ENCODE measurements at places on chromosomes 2 and 18.

DNA sequence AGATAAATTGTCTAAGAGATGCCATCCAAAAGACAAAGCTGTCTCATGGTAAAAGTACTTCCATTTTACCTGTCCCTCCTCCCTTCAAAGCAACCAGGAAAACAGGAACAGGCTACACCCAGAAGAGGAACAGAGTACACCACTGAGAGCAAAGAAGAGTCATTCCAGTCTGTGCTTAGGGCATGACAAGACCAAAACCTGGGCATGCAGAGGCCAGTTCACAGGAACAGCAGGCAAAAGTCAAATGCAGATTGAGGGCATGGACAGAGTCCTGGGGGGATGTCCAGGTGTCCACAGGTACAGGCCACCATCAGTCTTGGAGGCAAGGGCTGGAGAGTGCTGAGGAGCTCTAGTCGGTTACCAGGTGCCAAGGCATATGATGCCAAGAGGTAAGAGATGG, 23.7 kb downstream of the PLEK start:
- no peak for DNase-seq

DNA sequence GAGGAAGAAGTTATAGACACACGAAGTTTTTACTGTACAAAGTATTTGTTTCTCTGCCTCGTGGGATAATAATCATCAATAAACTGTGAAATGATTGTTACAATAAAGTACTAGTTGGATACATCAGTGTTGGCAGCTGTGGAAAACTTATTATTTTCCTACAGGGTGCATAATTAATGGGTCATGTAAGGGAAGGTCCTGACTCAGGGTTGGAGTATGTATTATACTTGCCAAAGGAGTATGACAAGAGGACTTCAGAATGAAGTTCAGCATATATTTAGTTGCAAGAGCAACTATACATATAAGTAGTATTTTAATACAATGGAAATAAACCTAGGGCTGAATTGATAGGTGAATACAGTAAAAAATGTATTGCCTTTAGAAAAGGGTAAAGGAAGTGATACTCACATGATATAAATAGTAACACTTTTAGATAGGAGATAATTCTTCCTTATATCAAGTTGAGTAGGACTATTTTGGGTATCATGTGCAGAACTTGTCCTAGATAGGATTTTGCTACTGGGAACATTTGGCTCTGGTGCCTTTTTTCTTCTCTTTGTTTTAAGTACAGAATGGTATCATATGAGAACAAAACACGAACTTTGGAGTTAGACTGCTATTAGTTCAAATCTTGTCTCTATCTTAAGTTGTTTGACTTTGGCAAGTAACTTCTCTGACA, 79.1 kb downstream of the PLCL1 start:
- DNase-seq: peak; percentile 47

DNA sequence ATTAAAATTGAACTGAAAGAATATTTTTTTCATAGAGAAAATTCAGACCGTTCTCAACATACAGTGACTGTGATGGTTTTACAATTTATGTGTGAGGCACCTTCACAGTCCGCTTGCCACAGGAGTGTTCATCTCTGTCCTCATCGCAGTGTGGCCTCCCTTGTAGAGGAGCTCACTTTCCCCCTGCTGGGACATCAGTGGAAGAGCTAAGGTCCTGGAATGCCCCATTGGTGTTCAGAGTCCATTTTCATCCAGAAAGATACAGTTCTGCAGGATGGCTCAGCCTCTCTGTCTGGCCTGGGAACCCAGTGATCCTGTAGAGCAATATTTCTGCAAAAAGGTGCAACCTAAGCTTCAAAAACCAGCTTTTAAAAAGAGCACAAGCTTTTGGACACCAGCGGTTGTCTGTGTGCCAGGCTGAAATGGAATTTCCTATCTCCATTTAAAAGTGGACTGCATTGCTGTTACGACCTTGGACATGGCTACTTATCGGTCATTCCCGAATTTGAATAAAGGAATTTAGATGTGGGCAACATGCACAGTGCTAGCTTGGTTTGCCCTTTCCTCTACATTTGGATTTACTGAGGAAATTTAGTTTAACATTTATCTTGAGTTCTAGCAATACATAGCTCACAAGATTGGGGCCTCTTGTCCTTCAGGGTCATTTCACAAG, 26.7 kb upstream of the FAM237A start:
- DNase-seq: no peak

- no peak for DNase-seq
These were observed 813.1 kb upstream of the POU3F3 start for GRCh38 chr2:104040771-104041170.

GRCh38 chr2:51413726-51414125, 381.8 kb upstream of the NRXN1 start:
- no peak for DNase-seq

DNA sequence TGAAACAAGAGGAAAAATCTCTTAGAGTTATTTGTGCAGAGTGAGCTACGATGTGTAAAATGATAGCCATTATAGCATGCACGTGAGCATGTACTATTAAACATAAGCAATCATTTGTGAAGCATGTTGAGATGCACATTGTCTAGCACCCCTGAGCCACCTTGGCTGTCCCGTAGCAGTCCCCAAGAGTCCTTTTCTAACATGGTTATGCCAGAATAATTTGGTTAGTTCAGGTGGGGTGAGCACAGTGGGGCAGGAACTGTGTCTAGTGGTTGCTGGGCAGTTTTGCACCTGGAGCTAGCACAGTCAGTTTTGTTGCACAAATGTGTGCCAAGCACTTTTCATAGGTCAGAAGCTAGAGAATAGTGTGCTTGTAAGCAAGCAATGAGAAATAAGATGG, 809.8 kb downstream of the RNF144A start:
- DNase-seq: no peak

- DNase-seq: peak; percentile 75
These were observed 119.1 kb downstream of the BAZ2B start for GRCh38 chr2:159497256-159497655.

DNA sequence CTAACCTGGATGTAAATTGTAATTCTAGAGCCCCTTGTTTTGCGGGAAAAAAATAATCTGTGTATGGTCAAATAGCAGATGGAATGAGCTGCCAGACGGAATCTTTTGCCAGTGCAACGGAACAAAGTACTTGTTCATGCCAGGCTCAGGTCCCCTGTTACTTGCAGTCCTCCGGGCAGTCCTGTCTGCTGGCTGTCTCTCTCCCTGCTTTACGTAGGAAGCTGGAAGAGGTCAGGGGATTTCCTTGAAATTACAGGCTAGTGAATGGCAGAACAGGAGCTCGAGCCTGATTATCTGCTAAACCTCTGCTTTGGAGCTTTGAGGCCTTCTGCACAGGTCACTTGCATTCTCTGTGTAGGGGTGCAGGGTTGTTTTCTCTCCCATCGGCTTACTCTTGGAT, 54.8 kb downstream of the LRRFIP1 start:
- DNase-seq: no peak

GRCh38 chr18:34709750-34710441, at the start of gene DTNA:
Gene DTNA (plus strand): TSS chr18:34710298. CDS start chr18:34755977, 45,679 bp downstream.
- peak; percentile 93 for DNase-seq

DNA sequence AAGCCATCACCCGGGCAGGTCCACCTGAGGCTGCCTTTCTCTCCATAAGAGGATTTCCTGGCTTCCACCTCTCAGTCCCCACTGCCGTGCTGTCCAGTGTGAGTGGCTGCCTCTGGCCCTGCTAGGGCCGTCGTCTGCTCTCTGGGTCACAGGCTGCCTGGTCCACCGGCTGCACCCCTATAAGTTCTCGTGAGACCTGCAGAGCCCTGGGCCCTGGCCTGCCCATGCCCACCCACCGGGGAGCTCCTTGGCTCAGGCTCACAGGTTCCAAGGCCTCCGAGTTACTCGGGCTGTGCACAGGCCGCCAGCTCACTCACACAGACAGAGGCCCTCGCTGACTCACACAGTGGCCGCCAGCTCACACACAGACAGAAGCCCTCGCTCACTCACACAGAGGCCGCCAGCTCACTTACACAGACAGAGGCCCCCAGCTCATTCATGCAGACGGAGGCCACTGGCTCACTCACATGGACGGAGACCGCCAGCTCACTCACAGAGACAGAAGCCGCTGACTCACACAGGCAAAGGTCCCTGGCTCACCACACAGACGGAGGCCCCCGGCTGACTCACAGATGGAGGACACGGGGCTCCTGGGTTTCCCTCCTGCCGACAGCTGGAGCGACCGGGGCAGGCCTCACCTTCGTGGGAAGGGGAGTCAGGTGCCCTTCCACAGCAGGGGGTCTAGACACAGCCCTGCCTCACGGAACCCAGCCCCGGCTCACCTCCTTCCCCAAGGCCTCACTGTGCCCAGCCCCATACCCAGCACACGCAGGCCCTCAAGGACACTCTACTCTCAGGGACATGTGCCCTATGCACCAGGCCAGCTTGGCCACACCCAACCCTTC, 334.1 kb upstream of the MYT1L start:
- DNase-seq: peak; percentile 10

DNA sequence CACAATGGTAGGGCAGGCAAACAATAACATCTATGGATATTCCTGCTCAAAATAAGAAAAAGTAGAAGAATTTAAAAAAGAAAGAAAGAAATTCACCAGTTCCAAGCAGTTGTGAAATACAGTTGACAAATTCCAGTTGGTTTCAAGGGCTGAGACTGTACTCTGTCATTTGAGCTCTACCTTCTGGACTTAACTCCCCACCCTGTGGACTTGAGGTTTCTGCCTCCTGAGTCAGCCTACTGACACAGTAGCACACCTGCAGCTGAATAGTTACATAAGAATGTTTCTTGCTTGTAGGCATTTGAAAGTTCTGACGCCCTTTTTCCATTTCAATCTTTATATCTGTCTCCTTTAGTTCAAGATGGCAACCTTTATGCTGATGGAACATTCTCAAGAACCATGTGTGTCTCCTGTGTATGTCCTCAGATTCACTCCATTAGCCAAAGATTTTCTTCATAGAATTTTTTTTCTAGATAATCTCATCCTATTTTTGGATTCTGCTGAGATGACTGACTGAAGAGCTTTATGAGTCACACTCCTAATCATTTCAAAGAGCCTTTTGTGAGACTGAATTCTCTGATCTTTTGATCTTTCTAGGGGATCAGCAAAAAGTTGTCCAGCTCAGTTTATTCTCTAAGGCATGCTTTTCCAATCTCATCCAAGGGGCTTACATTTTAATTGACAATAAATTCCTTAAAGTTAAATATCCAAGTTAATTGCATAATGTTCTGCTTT, 19.1 kb downstream of the NETO1 start:
- no peak for DNase-seq

GRCh38 chr18:48183613-48184012, 225.6 kb downstream of the ZBTB7C start:
- no peak for DNase-seq

- no peak for DNase-seq
These were observed 22.0 kb upstream of the NFATC1 start for GRCh38 chr18:79373736-79374135.

DNA sequence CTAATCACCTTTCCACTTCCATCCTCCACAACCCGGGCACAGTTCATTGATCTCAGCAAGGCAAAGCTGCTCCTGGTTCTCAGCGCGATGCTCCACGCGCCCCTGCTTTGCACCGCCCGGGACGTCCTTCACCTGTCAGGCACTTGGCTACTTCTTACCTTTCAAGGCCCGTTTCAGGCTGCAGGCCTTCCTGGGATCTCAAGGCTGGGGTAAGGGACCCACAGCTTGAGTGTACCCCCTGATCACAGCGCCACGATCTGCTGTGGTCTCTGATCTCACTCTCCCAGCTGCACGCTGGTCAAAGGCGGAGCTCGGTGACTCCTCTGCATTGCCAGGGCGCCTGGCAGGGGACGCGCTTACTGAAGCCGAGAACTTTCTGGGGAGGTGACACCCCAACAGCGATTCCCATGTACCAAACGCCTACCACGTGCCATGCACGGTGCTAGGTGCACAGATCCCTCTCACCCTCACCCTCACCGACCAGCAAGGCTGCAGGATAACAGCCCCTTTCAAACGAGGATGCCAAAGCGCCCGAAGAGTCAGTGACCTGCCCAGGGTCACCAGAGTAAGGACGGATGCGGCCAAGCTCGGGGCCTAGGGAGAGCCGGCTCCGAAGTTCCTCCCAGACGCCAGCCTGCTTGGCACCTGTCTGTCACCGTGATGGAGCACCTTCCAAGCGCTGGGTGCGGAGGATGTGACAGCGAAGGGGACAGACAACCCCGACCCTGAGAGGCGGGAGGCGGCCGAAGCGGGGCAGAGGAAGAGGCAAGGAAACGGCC, 818 bp downstream of the ITGB1BP1 start:
- DNase-seq: no peak

DNA sequence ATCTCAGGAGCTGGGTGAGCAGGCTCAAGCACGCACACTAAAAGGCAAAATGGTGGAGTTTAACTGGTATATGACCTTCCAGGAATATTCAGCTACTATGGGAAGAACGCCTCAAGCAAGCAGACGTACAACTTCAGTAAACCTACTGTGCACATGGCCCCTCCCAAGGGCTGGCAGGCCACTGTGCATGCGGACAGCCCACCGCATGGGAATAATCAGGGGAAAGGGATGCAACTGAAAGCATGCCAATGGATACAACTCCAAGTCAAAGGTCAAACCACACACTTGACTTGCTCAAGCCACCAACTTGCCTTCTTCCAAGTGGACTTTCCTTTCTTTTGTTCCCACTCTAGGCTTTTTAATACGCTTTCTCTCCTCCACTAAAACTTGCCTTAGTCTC, 121.6 kb upstream of the SNTG2 start:
- no peak for DNase-seq

DNA sequence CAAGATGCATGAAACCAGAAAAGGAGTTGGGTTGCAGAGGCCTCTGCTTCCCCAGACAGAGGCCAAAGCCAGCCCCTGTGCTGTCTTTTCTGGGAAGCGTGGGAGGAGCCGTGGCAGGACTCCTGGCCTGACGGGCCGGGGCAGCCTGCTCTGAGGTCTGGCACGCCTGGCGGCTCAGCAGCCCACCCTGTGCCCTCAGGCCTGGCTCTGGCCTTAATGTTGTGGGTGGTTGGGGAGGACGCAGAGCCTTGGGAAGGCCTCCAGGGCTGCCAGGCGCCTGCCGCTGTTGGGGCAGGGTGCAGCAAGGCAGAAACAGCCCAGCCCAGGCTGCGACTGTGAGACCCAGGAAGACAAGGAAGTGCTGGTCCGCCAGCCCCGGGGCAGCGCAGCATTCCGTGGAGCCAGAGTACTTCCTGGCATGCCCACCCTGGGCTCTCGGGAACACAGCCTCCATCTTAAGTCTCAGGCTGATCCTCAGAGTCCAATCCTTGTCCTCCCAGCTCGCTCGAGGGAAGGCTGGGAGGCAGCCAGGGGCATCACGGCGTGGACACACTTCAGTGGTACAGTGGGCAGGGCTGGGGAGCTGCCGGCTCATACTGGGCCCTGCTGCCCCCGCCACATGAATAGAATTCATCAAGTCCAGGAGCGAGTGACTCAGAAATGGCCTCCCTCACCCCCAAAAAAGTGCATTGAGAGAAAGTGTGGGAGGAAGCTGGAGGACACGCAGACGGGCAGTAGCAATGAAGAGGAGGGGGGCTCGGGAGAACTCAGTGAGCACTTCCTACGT, 72.6 kb downstream of the EMX1 start:
- DNase-seq: no peak

DNA sequence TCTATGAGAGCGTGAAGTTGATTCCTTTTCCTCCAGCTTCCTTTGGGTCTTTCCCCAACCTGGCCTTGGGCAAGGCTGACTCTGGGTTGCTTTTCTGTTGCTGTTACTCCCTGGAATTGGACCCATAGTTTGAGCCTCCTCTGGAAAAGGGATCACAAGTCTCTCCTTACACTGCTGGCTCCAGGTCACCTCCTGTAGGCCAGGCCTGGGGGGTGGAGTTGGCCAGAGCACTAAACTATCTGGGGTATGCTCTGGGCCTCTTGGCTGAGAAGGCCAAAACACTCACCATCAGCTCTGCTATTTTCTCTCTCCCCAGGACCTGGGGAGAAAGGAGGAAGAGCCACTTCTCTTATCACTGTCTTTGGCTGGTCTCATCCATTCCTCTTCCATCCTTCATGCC, 56.5 kb upstream of the NCOA1 start:
- DNase-seq: no peak

GRCh38 chr2:220696280-220696669, 875.8 kb downstream of the EPHA4 start:
- no peak for DNase-seq

Measured in fibroblast of skin of left biceps (primary cell).